Activated CD4-positive, alpha-beta T cell treated with anti-CD3 and anti-CD28 coated beads, Interleukin-2, amount 50 U/mL, for 1 hour (primary cell): ENCODE measurements at places on chromosomes 3 and 15.

DNA sequence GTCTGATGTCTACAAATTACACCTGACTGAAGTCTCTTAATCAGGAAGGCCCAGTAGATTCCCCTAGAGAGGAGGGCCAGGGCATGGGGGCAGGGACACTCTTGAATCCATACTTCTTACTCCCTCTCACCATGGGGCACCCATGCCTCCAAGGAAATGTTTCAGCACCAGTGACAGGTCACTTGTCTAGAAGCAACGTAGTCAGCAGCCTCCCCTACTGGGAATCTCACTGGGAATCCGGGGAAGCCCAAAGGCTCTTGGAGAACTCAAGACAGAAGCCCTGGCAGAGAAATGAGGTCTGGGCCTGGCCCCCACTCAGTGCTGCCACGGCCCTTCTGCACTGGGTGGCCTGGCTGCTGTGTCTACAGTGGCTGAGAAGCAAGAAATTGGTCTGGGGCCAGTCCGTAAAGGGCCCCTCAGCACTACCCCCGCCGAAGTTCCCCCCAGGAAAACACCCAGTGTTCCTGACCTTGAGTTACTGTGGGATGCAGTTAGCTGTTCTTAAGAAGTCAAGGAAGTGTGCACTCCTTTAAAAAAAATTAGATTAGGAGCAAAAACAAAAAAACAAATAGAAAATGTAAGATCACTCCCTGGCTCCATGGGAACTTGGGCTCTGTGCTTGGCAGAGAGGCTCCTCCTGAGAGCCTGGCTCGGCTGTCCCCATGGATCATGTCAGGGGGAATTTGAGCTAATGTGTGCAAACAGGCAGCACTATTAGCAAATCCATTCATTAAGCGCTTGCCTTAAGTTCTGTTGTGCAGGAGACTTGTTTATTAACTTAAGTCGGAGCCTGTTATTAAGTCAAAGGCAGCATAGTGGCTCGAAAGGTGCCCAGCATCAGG is 5.4 kb upstream of the LINGO1 start:
- DNase-seq, result no peak

GRCh38 chr15:86756688-86757087 is 677.0 kb downstream of the AGBL1 start:
- DNase-seq, result no peak

DNA sequence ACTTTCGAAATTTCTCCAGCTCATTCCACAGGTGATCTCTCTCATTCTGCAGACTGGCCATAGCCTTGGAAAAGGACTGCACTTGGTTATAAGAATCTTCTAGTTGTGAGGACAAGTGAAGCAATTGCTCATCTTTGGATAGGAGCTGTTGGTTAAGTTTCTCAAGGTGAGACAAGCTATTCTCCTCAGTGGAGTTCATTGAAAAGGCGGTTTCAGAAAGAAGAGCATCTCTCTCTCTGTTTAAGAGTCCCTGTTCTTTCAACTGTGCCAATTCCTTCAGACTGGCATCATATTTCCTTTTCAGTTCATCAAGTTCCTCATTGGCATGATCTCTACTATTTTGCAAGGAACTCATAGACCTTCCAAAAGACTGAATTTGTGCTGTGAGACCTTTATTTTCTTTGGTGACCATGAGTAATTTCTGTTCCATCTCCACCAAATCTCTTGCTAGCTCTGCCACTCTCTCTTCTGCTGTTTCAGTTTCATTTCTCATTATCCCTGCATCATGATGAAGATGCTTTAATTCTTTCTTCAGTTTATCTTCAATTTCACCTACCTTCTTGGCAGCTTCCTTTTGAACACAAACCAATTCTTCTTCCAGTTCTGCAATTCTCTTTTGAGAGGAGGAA is 30.2 kb upstream of the HCLS1 start:
- DNase-seq, result no peak

DNA sequence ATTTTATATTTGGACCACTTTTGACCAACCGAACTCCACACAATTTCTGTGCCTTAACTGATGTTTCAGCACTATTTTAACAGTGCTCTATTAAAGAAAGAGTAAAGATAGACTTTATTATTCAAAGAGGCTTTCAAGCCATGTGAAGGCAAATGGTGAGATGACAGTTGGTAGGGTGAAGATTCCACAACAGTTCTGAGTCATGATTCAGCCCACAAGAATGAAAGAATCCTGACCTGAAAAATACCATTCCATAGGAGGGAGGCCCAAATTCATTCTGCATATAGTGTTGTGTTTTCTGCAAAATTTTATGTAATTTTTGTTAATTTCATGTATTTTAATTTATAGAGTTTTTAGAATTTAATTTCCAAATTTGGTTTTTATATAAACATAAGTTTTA is 135.6 kb upstream of the STAC start:
- no peak for DNase-seq

GRCh38 chr3:66922058-66922457 is 76.0 kb upstream of the KBTBD8 start:
- DNase-seq, result no peak

- no peak for DNase-seq
These were observed 112.7 kb downstream of the CHSY1 start for GRCh38 chr15:101138913-101139880.

- no peak for DNase-seq
These were observed 1043.1 kb downstream of the NAALADL2 start for GRCh38 chr3:175902226-175902625.
